CD4-positive, alpha-beta T cell treated with Interleukin-17A for 1 hour (primary cell): ENCODE measurements at places on chromosomes 5 and 9.

GRCh38 chr9:70111042-70111602 is 67.5 kb downstream of the MAMDC2 start:
- peak; percentile 39 for DNase-seq

- no peak for DNase-seq
These were observed 192.4 kb downstream of the DOCK8 start for GRCh38 chr9:406886-407654.

- DNase-seq = no peak
These were observed 104.8 kb upstream of the SPOCK1 start for GRCh38 chr5:137603891-137604290.

GRCh38 chr9:114532561-114533237 is 27.4 kb upstream of the WHRN start:
- DNase-seq = no peak

- DNase-seq = no peak
These were observed 82.3 kb downstream of the CRB2 start for GRCh38 chr9:123438321-123438720.

DNA sequence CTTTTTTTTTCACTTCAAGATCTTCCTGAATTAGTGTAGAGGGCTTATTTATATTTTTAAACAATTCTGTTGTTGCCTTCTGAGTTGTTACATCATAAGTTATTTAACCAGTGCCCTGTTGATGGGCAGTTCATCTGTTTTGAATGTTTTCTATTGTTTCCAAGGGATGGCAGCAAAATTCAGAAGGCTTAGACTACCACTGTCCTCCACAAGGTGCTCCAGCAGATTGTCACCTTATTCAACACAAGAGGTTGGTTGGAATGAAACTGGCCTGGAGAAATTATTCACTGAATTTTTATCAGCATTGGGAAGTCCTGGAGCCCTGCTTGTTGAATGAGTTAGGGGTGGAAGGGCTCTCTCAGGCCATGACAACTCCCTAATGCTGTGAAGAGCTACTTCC is 1.3 kb upstream of the KLHL9 start:
- no peak for DNase-seq
